Left kidney (tissue), 8 donors: ENCODE measurements at places on chromosomes 4 and X. TPM values are rescaled to one million over a fixed set of nuclear protein-coding genes. Genes with fewer than 3 reads are reported as not detected.

BANK1 gene
- 2.8 TPM for polyA plus RNA-seq

FAM184B gene
- 0.85 TPM for polyA plus RNA-seq

SPANXB1 gene
- not detected for polyA plus RNA-seq

SLC6A14 gene
- 0.27 TPM for polyA plus RNA-seq

ABLIM2 gene
- 6.8 TPM for polyA plus RNA-seq

MGAT4D gene
- not detected for polyA plus RNA-seq

SHROOM2 gene
- polyA plus RNA-seq, result 16.8 TPM

F8A3 gene
- not detected for polyA plus RNA-seq

WDFY3 gene
- 64.9 TPM for polyA plus RNA-seq

DNA sequence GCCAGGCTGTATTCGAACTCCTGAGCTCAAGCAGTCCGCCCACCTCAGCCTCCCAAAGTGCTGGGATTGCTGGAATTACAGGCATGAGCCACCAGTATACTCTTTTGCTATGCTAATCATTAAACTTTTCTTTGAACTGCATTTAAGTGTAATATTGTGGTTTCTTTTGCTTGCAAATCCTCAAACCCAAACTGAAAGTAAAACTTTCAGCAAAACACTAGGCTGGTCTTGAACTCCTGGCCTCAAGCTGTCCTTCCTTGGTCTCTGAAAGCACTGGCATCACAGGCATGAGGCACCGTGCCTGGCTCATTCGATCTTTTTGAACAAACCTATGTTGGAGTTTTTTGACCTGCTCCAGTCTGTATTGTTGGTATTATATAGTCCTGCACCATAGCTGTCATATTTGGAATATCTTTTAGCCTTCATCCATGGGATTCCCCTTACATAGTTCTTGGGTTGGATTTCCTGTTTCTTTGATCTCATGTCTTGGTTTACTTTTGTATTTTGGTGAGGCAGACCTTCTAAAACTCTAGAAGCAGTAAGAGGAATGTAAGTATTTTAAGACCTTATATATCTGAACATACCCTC is 34.1 kb downstream of the MOB1B start:
- DNase-seq, result no peak

DNA sequence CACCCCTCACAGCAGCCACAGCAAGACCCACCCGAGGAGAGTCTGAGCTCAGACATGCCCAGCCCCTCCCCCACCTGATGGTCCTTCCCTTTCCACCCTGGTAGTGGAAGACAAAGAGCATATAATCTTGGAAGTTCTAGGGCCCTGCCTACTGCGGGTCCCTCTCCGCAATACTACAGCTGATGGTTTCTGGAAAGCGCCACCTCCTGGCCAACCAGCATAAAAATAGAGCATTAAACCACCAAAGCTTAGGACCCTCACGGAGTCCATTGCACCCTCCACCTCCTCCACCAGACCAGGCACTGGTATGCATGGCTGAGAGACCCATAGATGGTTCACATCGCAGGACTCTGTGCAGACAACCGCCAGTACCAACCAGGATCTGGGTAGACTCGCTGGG is 78.2 kb downstream of the SH3BGRL start:
- DNase-seq, result no peak

DNA sequence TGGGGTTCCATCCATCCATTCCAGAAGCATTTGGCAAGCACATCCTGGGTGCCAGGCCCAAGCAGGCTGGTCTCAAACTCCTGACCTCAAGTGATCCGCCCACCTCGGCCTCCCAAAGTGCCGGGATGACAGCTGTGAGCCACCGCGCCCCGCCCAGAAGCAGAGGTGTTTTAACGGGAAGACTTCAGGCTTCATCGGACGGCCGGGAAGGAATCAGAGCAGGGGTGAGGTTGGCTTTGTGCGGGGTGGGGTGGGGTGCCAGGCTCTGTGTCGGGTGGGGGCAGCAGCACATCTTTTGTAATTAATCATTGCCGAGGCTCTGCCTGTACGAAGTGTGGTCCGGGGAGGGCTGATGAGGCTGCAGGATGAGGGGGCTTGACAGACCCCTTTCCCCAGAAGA is 5.1 kb upstream of the SLC25A6 start:
- DNase-seq, result no peak

- DNase-seq, result no peak
Observed at GRCh38 chr4:59553721-59554091, 1646.4 kb upstream of the ADGRL3 start.

DNA sequence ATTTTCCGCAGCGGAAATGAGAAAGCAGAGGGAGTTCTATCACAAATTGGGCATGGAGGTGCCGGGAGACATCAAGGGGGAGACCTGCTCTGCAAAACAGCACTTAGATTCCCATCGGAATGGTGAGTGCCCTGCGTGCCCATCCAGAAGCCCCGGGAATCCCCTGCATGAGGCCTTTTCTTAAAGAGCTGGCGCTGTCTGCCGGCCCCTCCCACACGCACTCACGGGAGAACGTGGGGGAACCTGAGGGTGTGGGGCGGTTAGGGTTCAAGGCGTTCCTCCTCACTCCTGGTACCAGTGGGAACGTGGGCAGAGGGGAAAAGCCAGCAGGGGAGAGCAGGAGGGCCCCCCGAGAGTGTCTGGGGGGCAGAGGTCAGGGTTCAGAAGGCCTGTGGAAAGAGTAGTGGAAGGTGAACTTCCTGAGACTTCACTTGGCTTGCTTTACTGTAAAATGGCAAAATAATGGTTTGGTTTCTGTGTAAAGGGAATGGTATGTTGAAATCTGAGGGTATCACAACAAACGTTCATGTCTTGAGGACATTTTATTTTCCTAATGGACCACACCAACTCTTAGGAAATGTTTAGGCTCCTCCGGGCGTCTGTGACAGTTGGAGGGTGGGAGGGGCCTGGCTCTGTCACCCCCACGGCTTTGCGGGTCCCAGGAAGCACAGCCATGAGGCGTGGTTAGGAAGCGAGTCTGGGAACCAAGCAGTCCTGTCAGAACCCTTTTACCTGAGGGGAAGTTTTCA is 38.0 kb downstream of the PCGF3 start:
- DNase-seq, result no peak

DNA sequence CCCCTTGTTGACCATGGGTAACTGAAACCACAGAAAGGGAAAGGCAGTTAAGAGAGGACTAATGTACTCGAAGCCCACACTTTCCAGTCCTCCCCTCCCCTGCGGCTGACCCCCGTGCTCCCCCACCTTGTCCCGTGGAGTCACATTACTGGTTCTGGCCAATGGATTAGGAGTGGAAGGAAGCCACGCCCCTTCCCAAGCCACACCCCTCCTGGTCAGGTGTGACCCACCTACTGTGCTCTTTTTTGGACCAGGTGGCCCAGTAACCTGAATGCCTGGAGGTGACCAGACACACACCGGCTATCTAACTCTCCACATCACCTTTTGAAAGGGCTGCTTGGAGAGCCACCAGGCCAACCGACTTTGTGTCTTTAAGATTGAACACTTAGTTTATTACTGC is 109.3 kb upstream of the MSX1 start:
- DNase-seq, result no peak

GRCh38 chrX:109843963-109844751 is 111.1 kb upstream of the ACSL4 start:
- DNase-seq, result peak; percentile 38

DNA sequence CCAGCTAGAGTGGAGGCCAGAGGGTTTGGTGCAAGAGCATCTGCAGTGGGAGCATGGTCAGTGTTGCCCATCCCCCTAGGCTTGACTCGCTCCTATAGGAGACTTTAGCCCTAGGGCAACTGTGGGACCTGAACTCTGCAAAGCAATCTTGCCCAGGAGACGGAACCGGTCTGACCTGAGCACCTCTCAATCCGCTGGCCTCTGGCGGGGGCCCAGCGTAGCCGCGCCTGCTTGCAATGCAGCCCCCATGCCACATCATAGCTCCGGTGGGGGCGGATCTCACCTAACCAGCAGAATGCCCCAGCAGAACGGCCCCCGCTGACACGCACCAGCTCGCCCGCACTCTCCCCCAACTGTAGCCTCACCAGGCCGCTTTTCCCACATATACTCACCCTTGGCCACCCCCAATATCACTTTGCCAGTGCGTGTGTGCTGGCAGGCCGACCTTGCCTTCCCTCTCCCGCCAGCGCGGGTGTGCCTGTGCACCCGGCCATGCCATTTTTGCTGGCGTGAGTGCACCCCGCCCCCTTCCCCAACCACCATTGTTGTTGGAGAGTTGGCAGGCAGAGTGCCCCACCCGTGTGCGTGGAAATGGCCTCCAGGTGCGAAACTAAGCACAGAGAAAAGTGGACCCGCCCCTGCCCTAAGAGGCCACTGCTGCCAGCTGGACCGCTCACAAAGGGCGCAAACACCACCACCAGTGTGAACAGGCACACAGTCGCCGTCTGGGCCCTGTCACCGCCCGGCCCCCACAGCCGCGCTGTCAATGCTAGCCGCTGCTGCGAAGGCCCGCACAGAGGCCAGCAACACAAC is 5.8 kb downstream of the BEX4 start:
- no peak for DNase-seq

- DNase-seq, result no peak
Observed at GRCh38 chrX:112025753-112026152, 56.8 kb downstream of the TRPC5 start.

- no peak for DNase-seq
Observed at GRCh38 chr4:73721435-73721834, 18.9 kb upstream of the CXCL8 start.

- no peak for DNase-seq
Observed at GRCh38 chr4:51845711-51846110, 2.8 kb downstream of the DCUN1D4 start.

GRCh38 chrX:149760965-149761364 is 12.9 kb upstream of the HSFX1 start:
- no peak for DNase-seq

DNA sequence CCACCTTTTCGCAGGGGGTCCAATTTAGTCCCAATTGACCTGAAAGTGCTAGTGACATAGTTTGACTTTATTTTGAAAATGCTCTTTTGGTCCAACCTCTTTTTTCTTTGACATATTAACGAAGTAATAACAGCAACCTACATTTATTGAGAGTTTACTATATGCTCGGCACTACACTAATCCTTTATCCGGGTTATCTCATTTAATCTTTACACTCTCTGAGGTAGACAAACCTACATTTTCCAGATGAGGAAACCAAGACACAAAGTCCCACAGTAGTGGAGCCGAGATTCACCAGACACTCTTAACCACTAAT is 307 bp upstream of the ATRX start:
- no peak for DNase-seq

DNA sequence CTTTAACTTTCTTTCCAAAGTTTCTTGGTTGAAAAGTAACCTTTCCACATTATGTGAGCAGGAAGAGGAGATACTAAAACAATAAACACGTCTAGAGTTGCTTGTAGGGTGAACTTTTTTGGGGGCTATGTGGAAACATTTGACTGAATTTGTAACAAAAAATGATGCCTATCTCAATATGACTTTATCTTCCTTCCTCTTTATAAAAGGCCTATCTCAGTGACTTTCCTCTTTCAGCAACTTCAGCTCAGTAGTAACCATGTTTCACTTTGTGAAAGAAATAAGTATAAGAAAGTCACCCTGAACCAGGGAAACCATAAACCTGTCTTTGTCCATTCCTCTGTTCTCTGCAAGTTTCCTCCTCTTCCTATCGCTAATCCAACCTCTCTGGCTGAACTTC is 124.7 kb upstream of the TMEM164 start:
- no peak for DNase-seq

DNA sequence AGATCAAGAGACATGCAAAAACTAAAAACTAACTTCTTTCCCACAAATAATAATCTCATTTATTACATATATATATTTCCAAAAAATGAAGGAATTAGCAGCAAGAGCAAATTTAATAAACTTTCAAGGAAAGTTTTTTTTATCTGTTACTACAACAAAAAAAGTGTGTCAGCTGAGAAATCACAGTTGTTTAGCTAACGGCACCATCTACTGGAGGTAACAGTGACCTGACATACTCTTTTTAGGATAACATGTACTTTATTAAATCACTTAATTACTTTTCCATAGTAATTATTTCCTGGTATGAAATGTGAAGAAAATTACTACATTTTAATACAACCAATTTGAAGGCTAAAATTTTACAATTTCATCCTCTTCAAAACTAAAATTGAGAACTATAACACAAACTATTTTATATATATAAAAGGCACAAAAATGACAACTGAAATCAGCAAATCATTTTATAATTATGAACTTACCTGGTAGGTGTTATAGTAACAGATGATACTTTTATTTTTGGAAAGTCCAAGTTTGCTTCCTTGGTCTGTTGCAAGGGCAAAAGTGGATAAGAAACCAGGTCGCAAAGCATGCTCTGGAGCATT is 9.1 kb downstream of the LAMTOR3 start:
- DNase-seq, result peak; percentile 25
